Activated CD8-positive, alpha-beta memory T cell treated with anti-CD3 and anti-CD28 coated beads for 24 hours (primary cell): ENCODE measurements at places on chromosomes 4 and X.

DNA sequence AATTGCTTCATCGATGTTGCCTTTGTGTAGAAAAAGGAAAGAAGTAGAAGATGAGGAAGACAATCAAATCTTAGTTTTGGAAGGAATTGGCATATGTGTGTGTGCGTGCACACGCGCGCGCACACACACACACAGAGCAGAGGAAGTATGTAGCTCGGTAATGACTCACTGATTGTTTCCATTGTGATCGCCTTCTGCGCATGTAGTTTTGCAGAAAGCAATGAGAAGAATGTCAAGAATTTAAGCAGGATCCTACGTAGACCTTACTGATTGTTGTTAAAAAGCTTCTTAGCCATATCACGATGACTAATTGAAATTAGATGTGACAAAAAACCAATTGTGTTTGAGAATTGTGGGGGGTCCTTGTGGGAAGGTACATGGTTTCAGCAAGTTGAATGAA, 12.8 kb upstream of the LIMCH1 start:
- DNase-seq, result no peak

- no peak for DNase-seq
These were observed 44.7 kb upstream of the BEX4 start for GRCh38 chrX:103170216-103170615.

GRCh38 chr4:113739197-113739596, 22.3 kb downstream of the CAMK2D start:
- no peak for DNase-seq

DNA sequence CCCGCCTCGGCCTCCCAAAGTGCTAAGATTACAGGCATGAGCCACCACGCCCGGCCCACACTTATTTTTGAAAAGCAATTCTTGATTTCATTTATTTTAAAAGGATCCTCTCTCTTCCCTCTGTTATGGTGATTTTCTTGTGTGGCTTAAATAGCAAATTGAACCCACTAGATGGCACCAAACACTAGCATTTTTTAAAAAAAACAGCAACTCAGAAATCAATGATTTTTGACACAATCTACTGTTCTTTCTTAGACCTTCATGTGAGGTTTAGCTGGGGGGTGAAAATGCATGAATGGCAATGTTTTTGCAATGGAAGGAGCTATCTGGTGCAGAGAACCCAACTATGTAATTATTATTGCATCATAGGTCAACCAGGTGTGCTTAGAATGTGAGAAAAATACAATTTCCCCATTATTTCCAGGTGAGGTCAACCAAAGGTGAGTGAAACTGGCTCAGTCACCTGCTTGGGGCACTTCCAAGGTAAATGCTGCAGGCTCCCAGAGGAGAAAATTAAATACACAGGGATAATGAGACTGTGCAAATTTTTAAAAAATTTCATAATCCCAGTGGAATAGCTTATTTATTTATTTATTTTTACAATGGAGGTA, 226.7 kb upstream of the PRKX start:
- no peak for DNase-seq

- DNase-seq, result no peak
These were observed 66.5 kb upstream of the CLCN4 start for GRCh38 chrX:10090319-10090718.

DNA sequence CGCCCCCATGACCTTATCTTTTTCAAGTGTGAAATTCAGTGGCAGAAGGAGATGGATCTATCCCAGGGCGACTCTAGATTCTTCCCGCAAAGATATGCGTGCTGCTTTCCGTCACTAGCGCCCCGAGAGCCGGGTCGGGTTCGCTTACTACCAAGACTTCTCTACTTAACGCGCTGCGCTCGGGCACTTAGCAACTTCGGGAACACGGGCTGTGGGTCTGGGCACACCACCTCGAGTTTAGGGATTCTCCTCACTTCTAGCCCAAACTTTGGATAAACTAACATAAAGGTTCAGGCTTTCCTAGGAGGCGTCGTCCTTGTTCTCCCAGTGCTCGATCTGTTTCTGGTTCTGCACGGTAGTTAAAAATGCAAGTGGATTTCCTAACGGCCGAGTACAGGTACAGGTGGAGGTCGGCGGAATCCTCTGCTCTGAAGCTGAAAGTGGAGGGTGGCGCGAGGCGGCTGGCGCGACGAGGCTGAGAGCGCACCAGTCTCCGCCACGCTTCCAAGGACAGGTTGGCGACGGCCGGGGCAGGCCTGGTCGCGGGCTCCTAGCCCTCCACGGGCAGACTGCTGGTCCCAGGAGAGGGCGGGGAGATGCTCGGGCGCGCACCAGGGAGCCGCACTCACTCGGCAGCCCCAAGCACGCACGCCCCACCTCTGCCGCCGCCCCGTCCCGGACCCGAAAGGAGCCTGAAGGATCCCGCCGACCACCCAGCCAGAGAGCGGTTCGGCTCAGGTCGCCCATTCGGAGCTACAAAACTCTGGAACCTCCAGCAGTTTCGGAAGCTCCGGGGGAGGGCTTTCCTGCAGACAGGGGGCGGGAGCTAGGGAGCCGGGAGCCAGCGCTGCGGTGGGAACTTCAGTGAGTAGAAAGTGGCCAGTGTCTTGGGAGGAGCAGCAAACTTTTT, 100.8 kb upstream of the TENM3 start:
- DNase-seq, result no peak

DNA sequence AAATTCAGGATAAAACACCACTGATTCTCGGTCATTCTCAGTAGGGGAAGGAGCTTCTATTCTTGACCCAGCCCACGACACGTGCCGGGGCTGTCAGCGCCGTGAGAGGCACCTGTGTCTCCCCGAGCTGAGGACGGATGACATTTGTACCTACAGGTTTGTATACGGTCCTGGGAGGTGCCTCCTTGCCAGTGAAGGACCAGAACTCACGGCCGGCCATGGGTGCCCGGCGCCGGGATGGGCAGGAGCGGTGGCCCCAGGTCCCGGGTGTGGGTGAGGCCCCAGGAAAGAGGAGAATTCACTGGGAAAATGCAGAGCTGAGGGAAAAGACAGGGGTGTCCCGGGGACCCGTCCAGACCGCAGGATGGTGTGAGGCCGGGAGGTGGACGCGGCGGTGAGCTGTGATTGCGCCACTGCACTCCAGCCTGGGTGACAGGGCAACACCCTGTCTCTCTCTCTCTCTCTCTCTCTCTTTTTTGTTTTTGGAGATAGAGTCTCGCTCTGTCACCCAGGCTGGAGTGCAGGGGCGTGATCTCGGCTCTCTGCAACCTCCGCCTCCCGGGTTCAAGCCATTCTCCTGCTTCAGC, 48.9 kb upstream of the PPP2R3B start:
- no peak for DNase-seq

DNA sequence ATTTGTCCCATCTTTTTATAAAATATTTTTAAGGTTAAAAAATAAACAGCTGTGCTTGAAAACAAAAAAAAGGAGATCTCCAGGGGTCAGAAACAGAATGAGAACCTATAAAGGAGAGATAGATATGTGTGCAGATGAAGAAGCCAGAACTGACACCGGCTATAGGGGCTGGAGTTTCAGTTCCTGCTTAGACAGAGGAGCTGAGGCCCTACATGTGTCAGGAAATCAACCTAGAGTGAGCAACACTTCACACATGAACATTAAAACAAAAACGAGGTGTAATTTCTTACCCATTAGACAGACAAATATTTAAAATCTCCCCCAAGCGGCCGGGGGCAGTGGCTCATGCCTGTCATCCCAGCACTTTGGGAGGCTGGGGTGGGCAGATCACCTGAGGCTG, 17.8 kb upstream of the HUWE1 start:
- DNase-seq, result no peak

DNA sequence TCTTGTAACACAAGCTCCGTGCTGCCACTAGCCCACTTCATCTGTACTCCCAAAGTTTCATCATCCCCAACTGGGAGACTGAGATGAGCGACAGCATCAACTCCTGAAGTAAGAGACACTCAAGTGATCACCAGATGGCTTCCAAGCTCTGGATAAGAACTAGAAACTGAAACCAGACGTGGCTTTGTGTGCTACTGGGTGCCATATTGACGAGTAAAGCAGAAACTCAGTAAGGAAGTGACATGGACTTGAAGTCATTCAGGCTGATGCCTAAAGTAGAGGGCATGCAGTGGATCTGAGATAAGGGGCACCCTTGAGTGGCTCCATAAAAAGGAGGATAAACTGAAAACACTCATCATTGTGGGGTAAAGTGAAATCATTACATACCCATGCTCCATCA, 72.4 kb downstream of the PCYT1B start:
- DNase-seq, result no peak

DNA sequence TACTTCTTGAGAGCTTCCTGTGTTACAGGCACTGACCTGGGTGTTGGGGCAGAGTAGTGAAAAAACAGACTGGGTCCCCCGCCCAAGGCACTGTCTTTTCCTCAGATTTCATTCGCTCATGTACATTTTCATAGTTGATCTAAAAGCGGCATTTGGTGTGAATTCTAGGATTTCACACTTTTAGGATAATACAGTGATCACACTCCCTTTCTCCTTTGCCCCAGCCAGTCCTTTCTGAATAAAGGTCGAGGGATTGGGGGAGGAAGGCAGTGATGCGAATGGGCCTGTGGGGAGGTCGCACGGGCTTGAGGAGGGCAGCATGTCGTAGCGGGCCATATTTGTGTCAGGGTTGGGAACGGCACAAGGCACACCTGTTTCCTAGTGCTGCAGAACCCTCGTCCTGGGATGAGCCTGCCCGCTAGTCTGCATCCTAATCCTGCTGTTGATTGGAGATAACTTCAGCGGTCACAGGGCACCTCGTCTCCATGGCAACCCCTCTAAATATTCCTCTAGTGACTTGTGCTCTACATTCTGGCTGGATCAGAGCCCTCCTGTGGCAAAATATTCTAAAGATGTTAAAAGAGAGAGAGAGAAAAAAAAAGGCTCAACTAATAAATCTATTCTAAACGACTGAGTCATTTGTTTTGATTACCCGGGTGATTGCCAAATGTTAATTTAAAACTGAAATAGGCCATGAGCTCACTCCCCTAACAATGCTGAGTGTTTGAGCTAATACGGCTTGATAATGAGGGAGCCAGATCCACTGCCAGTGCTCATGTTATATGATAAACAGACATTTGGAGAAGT, 21.8 kb downstream of the FHL1 start:
- no peak for DNase-seq
